ENCODE measurements at places on chromosomes 3 and 15.

DNA sequence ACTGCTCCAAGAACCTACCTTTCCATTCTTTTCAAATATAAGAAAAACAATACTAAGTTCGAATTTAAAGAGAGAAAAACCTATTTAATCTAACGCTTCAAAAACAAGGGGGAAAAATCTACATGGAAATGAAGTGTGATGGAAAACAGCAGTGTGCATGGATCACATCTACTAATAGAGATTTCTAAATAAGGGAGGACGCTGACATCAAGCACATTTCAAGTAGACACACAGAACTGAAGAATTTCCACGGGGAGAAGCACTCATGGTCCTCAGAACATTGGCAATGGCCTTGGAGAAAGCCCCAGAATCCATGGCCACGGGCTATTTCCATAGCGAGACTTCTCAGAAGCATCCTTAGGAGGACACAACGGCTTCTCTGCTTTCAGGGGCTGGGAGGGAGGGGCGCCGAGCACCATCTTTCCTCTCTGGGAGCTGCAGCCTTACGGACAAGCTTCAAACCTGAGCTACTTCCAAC lies 1.0 kb downstream of the TASOR start:
- no peak for DNase-seq

GRCh38 chr3:30611613-30612436 lies 5.4 kb downstream of the TGFBR2 start:
- no peak for DNase-seq

DNA sequence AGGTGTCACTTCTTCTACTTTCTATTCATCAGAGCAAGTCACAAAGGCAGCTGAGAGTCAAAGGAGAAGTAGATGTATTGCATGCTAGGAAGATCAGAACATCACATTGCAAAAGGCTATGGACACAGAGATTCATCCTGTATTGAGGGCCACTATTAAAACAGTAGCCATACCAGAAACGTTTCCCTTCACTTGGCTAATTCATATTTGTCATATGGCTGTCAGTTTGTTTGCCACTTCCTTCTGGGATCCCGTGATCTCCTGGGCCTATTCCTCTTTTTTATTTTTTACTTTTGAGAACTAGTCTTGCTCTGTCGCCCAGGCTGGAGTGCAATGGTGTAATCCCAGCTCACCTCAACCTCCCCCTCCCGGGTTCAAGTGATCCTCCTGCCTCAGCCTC lies 184.0 kb upstream of the SATB1 start:
- DNase-seq = no peak

DNA sequence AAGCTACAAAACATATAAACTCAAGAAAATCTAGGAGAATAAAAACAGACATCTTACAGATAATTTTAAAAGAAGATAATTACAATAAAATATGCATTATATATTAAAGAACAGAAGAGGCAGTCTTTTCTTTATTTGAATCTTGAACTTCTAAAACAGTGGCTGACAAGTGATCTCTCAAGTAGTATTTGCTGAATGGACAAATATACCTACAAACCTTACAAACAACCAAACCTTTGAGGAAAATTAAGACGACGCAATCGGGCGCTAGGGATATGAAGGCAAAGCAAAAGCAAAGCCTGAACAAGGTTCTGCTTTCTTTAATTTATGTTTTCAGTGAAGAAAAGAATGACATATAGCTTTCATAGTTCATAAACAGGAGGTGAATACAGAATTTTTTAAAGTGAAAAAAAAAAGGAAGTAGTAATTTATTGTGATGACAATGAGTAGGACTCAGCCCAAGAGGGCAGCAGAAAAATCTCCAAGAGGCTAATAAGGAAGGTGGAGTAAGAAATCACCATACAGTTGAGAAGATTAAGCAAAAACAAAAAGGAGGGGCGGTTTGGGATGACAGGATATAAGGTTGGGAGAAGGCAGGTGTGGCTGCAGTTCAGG lies 347.8 kb downstream of the TBC1D5 start:
- DNase-seq = no peak

DNA sequence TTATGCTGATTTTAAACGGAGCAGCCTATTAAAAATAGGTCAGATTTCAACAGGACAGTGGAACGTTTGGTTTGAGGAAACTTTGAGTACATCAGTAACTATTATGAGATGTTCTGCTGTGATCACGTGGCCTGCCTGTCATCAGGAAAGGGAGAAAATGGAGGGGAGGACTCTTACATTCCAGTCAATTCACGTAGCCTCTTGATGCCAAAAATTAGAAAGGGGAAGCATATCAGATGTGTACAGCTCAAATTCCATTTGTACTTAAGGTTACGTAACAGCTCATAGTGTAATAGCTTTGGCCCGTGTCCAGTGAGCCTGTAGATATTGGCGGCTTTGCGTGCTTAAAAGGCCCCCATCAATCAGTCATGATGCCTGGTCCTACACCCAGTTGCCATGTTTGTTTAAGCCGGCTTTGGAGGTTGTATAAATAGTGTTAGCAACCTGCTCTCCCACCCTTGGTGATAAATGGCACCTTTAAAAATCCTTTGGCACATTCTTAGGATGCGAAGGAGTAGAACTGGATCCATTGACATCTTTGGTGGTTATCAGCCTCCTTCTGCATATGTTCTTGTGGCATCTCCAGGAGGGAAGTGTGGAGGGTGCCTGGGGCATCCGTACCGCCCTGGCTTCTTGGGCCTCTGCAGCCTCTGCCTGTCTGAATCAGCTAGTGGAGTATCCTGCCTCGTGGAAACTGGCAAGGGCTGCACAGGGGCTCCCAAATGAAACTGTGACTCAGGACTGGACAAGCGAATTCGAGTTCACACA lies 163.9 kb downstream of the THSD4 start:
- no peak for DNase-seq

- DNase-seq = no peak
Observed at GRCh38 chr15:87947560-87947959, 309.0 kb downstream of the NTRK3 start.

DNA sequence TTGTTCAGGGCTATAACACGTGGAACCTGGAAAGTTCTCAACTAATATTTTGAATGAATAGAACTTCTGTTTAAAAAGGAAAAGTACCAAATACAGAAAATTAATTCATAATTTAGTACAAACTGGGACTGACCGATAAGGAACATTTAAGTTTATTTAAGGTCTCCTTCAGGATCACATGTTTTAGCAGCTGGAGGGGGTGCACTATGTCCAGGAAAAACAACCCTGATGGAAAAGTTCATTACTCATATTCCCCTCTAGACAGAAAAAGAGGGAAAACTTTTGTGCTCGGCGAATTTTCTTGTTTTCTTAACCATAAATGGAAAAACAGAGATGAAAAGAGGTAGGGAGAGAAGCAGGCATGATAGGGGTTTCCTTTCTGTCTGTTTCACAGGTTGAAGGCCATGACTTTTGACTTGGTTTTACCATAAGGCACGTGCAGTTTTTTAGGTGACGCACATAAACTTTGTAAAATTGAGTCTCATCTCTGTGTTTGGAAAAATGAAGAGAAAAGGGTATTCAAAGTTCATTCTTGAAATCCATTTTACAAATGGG lies 26.5 kb downstream of the FRMD4B start:
- DNase-seq = no peak

DNA sequence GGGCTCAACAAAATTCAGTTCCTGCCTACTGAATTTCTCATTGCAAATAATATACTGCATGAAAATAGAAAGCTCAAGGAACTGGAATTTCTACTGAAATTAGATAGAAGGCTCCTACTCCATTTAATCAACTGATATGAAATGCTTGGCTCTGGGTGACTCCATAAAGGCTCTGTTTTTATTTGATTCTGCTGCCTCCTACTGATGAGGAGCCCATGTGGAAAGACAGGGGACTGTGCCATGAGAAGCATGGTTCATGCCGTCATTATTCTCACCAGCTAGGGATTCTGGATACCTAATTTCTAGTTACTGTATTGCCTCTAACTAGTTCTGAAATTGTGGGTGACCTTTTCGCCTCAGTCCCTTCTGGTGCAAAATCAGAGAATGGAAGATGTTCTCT lies 366.2 kb upstream of the DPH6 start:
- no peak for DNase-seq

GRCh38 chr3:197236362-197236761 lies 62.0 kb downstream of the DLG1 start:
- DNase-seq = no peak

GRCh38 chr15:60389261-60390077 lies 8.3 kb downstream of the ANXA2 start:
- DNase-seq = no peak

DNA sequence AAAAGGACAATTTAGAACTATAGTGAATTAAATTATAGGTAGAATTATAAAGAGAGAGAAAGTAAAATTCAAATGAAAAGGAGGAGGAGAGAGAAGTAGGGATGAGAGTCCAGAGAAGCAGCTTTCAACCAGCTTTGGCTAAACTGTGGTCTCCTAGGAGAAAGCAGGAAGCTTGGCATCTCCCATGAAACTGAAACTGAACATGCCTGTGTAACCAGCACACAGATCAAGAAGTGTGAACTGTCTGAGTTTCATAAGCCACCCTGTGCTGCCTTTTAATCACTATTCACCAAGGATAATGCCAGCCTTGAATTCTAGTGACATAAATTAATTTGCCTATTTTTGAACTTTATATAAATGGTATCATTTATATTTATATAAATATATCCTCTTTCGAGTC lies 128.5 kb downstream of the MYRIP start:
- DNase-seq = no peak

- DNase-seq = no peak
Observed at GRCh38 chr3:154795582-154795981, 284.5 kb upstream of the MME start.

DNA sequence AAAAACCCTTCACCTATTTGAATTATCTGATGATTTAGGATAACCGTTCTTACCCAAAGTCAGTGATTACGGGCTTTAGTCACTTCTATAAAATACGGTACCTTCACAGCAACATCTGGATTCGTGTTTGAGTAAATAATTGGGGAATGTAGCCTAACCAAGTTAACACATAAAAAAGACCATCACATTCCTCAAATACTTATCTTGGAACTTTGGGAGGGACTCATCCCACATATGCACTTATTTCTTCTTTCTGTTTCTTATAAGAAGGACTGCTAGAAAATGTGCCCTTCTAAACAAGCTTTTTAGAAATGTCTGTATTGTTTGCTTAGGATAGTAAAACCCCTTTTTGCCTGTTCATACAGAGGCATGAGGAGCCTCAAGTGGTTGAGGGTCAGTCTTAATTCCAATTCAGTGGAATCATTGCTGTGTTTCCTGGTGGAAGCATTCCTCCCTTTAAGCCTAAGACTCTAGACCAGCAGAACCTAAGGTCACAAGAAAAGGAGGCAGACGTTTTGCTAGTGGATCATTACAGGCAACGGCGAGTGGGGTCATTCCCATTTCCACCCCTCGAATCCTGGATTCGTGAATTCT lies 67.5 kb downstream of the TMEM44 start:
- DNase-seq = no peak

- DNase-seq = no peak
Observed at GRCh38 chr15:73495181-73495580, 52.2 kb downstream of the REC114 start.

DNA sequence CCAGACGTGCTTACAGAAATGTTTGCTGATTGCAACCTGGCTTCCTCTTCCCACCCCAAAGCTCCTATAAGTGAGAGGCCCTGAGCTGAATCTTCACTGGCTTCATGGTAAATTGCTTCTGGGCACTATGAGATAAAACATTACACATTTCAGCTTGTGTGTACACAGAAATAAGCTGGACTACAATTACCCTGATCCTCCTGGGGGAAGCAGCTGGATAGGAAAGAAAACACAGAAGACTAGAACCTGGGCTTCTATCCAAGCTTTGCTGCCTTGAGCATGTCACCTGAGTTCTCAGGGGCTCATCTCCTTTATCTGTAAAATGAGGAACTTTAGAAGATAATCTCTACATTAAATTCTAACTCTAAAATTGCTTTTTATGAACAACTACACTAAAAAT lies 40.3 kb downstream of the THBS1 start:
- no peak for DNase-seq

DNA sequence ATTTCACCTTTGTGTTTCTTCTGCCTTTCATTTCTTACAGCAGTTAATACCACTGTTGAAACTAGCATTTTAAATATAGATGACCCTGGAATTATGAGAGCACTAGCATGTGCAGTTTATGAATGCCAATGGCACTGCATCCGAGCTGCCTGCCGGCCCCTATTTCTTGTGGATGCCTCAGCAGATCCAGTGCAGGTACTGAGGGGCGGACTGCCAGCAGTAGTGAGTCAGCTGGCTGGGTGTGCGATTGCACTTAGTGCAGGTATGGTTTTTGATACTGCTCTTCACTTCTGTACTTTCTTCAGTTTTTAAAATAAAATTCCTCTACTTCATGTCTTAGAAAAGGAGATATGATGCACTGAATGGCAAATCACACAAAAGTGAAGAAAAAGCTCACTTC lies 453.0 kb downstream of the DIPK2A start:
- DNase-seq = no peak

DNA sequence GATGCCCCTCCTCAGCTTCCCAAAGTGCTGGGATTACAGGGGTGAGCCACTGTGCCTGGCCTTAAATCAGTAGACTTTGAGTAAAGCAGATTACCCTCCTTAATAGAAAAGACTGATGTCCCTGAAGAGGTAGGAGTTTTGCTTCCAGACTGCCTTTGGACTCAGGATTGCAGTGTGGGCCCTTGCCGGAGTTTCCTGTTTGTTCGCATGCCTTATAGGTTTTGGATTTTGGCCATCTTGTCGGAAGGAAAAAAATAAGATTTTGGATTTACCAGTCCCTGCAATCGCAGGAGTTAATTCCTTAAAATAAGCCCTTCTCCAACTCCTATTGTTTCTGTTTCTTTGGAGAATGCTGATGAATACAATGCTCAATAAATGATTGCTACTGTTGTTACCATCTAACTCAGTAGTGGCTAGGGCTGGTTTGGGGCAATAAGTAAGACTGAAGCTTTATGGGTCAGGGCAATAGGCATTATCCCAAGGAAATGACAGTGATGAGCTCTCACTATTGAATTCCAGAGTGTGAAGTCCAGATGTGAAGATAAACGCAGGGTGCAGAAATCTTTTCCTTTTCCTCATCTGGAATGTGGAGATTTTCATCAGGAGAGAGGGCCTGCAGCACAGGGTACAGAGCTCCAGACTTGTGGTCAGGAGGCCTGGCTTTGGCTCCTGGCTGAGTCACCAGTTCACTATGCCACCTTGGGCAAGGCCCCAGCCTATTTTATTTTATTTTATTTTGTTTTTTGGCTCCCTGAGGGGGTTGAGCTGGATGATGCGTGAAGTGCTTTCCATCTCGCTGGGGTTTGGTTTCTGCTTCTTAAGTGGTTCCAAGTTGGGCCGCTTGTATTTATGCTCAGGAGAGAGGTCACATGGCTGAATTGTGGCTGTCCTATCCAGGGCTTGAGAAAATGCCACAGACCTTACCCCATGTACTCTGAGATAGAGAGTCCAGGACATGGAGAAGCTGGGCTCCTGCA lies 25.3 kb downstream of the FOXL2 start:
- DNase-seq = no peak
